ENCODE measurements at places on chromosomes 5 and 9.

- DNase-seq = no peak
Measured at GRCh38 chr5:168407211-168407610, 79.1 kb upstream of the RARS1 start.

DNA sequence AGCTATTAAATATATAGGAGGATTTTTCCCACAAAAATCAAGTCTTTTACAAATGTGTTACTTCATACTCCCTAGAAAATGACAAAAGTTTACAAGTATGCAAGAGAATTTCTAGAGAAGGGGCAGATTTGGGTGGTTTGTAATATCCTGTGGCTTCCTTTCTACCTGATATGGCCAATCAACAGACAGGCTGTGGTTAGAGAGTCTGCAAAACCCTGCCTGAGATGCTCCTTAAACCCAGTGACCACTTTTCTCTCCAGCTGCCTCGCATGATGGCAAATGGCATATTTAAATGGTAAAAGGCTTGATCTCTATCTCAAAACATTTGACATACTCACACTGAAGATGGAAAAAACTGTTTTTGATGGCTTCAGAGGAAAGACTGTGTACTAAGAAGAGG lies 550.1 kb upstream of the ZNF462 start:
- DNase-seq = no peak

DNA sequence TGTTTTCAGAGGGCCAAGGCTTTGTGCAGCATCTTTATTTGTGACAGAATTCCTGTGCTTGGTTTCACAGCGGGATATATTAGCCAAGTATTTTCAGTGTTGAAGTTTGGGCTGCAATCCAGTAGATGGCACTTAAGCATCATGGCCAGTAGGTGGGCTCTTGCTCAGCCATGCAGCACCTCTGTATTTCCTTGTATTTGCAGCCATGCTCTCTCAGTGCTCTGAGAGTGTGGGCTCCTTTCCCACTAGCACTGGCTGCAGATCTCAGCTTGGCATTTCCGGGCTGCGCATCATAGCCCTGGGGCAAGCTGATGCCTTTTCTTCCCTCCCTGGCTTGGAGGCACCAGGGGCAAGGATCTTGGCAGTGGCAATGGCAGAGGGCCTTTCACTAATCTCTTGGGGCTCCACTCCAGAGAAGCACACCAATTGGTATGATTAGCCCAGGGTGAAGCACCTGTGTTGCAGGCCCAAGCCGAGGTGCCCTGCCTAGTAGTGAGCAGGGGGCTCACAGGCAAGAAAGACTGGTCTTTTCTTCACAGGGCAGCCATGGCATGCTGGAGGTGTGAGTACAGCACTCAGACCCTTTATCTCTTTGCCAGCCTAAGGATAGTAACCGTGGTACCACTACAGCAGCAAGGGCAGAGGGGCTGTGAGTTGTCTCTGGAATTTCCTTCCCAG lies 48.3 kb downstream of the SLCO6A1 start:
- peak; percentile 34 for DNase-seq

- DNase-seq = no peak
Measured at GRCh38 chr9:135045264-135045927, 42.1 kb upstream of the OLFM1 start.

DNA sequence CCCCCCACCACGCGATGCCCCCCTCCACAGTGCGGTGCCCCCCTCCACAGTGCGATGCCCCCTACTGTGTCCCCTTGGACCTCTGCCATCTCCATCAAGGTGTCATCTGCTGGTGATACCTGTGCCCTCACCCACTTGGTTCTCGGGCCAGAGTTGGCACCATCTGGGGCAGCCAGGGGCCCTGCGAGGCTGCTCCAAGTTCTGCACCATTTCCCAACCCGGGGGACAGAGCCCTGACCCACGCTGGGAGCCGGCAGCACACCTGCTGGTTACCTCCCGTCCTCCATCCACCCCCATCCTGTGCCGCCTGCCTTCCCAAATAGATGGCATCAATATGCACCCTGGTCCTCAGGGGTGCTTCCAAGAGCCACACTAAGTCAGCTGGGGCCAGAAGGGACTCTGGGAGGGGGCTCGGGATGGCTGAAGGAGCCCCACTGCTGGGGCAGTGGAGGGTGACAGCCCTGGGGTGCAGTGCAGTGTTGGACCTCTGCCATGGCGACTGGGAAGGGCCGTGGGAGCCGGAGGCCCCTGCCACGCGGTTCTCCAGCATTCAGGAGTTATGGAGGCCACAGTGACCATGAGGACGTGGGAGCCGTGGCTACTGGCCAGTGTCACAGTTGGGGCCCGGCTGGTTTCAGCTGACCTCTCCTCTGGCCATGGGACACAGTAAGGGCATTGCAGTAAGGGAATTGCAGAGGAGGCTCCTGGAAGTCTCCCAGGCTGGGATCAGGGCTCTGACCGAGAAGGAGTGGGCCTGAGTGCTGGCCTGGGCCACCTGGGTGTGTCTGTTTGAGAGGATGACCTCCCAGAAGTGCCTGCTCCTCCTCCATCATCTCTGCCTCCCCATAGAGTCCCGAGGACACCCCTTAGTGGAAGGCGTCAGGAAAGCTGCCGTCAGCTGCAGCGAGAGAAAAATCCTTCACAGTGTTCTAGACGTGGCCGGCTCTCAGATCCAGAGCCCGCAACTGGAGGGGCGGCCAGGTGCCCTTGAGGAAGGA lies 44.2 kb upstream of the NOTCH1 start:
- DNase-seq = no peak

DNA sequence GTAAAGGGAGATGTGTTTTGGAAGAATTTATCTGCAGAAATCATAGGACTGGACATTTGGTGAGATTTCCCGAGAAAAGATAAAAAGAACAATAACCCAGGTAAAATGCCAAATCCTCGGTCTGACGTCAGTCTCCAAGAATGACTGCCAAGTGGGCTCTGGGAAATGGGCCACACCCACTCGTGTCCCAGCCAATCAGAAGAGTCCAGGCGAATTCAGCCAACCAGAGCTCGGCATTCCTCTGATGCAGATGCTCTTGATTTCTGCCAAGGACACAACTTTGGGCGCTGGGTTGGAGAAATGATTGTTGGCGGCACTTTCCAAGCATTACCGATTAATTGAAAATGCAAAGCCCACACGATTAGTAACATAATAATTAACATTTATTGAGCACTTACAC lies 73.3 kb downstream of the FGF18 start:
- no peak for DNase-seq

Measured in HCEC 1CT (cell line).